ENCODE measurements at places on chromosomes 3 and 15. TPM values are rescaled to one million over a fixed set of nuclear protein-coding genes. Genes with fewer than 3 reads are reported as not detected.

DNA sequence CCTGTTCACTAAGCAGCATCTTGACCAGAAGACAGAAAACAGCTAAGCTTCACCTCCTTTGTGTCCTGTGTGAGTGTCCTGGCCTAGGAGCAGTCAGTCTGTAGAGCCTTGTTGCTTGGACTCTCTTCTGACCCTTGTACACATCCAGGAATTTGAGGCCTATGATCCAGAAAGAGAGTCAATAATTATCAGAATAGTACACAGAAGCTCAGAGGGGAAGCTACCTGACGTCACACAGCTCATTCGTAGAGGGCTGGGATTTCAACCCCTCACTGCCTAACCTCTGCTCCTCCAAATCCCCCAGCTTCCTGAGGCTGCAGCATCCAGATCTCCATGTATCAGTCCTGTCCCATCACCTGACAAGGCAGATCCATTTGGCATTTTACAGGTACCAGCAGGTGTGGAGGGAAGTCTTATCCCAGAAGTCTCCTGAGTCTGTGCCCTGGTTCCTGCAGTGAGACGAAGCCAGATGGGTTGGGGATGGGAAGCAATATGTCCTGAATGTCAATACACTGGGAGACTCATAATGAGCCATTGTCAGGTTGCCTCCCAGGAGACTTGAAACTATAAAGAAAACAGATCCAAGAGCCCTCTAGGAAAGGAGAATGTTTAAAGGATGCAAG lies 203.1 kb downstream of the MINAR1 start:
- no peaks in the 10 kb centered on the region for H3K36me3 ChIP-seq
- no peaks in the 10 kb centered on the region for H3K4me1 ChIP-seq
- H3K4me3 ChIP-seq, result no peak overlapping the region
- peaks cover 2% of the 10 kb centered on the region for H3K27me3 ChIP-seq

CSPG4 gene
- 10.2 TPM for total RNA-seq

DNA sequence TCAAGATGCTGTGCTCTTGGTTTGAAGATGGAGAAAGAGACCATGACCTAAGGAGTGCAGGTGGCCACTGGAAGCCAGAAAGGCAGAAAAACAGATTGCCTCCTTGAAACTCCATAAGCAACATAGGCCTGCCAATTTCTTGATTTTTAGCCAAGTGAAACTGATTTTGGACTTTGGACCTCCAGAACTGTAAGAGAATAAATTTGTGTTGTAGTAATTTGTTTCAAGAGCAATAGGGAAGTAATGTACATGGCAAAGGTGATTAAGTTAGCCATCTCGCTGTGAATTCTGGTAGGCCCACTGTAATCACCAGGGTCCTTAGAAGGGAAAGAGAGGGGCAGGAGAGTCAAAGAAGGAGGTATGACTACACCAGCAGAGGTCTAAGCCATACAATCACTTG lies 238.8 kb downstream of the CNTN3 start:
- no peaks in the 10 kb centered on the region for H3K27me3 ChIP-seq
- H3K4me1 ChIP-seq, result no peaks in the 10 kb centered on the region
- H3K4me3 ChIP-seq, result no peak overlapping the region
- DNase-seq, result no peak

DNA sequence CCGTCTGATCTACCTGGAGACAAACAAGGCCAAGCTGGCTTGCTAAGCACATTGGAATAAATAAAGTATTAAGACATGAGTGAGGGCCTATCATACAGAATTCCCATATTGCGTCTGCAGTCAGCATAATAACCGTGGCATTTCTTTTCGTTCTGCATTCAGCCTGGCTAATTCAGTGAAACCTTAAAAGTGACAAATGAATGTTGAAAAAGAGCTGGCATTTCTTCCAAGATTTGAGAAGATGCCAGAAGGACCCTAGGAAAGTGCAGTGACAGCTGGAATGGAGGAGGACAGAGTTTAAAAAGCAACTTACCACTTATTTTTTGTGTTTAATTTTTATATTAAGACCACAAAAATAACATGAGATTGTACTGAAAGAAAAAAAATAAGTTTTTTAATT lies 67.1 kb downstream of the SUCLG2 start:
- no peak overlapping the region for H3K4me3 ChIP-seq
- H3K27me3 ChIP-seq, result no peaks in the 10 kb centered on the region
- DNase-seq, result no peak
- H3K36me3 ChIP-seq, result no peaks in the 10 kb centered on the region
- peaks cover 3% of the 10 kb centered on the region for H3K4me1 ChIP-seq

HDC gene
- not detected for total RNA-seq

- no peak for DNase-seq
- H3K27ac ChIP-seq, result no peak overlapping the region
- peaks cover 5% of the 10 kb centered on the region for H3K4me1 ChIP-seq
- H3K4me3 ChIP-seq, result no peak overlapping the region
- no peaks in the 10 kb centered on the region for H3K27me3 ChIP-seq
- H3K36me3 ChIP-seq, result no peaks in the 10 kb centered on the region
Observed at GRCh38 chr3:156691920-156692319, 17.5 kb downstream of the TIPARP start.

DNA sequence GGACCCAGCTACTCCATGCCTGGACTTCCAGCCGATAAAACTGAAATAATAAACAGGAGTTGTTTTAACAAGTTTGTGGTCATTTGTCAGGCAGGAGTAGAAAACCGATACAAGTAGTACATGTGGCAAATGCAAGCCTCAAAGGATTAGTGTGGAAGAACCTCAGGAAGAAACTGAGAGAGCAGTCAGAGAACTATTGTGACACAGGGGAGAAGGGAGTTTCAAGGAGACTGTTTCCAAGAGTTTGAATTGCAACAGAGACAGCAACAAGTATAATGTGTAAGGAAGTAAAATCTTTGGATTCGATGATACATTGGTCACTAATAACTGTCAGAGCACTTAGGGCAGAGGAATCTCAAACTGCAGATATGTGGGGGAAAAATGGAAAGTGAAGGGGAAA lies 450.6 kb upstream of the ARHGEF26 start:
- no peak overlapping the region for H3K4me3 ChIP-seq
- no peaks in the 10 kb centered on the region for H3K27me3 ChIP-seq
- no peaks in the 10 kb centered on the region for H3K36me3 ChIP-seq
- no peaks in the 10 kb centered on the region for H3K4me1 ChIP-seq
- no peak overlapping the region for H3K27ac ChIP-seq

GRCh38 chr15:29046281-29046810 lies 160.6 kb downstream of the APBA2 start:
- H3K27ac ChIP-seq, result no peak overlapping the region
- no peaks in the 10 kb centered on the region for H3K36me3 ChIP-seq
- H3K4me3 ChIP-seq, result no peak overlapping the region
- H3K4me1 ChIP-seq, result no peaks in the 10 kb centered on the region

DNA sequence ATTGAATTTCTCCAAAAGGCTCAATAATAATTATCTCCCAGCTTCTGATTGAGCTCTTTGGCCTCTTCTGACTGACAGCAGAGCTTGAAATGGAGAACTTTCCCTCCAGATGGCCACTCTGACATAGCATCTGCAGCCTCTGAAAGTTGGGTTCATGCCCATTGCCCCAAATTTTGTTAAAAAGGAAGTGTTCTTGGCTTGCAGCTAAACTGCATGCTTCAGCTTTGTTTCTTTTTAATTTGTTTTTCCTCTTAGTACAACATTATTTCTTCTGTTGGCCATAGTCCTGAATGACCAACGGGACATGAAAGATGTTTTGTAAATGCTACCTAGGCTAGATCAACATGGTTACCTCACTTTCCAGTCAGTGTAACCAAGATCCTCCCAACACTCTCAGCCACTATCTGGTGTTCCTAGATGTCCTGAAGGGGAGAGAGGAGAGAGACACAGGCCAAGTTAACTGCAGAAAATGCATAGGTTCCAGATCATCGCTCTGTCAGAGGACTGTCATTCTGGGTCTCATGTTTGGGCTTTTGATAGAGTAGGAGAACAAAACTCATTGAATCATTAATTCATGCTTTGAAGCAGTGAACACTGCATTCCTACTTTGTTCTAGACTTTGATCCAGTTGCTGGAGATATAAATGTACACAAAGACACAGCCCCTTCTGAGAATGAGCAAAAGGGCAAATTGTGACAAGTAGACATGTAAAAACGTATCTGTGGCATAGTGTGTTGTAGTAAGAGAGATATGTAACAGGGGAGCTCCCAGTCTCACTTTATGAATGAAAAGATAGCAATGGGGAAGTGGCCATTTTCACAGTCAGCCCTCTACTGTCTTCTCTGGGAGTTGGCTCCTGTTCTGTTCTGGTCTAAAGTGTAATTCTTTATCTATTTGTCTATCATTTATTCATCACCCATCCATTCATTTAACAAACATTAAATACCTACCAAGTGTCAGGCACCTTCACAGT lies 156.2 kb downstream of the ZNF621 start:
- no peak overlapping the region for H3K4me3 ChIP-seq
- H3K36me3 ChIP-seq, result no peaks in the 10 kb centered on the region
- no peak for DNase-seq
- H3K27me3 ChIP-seq, result no peaks in the 10 kb centered on the region
- no peak overlapping the region for H3K27ac ChIP-seq

- no peaks in the 10 kb centered on the region for H3K36me3 ChIP-seq
- peak overlapping the region; percentile 93 for H3K4me3 ChIP-seq
- DNase-seq, result no peak
- H3K27me3 ChIP-seq, result no peaks in the 10 kb centered on the region
Observed at GRCh38 chr3:47782446-47783308, 984 bp upstream of the SMARCC1 start.

POTEB3 gene
- total RNA-seq, result not detected

DNA sequence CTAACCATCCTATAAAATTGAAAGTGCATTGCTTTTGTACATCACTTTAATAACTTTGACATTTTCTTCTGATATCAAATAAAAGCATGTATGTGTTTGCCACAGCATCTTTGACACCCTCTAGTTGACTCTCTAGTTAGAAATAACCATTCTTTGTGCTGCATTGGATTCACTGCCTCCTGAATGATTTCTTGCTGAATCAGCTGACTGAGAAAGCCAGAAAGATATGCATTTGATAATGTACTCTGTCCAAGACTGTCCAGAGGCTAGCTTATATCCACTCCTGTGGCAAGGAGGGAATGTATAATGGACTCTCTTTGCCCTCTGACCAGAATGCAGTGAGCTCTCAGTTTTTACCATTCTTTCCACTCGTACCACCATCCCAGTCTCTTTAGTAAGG lies 6.2 kb downstream of the RAB11A start:
- no peaks in the 10 kb centered on the region for H3K27me3 ChIP-seq
- H3K4me3 ChIP-seq, result no peak overlapping the region
- H3K27ac ChIP-seq, result no peak overlapping the region
- no peaks in the 10 kb centered on the region for H3K36me3 ChIP-seq
- H3K4me1 ChIP-seq, result peaks cover 49% of the 10 kb centered on the region

GRCh38 chr3:127211118-127212060 lies 18.5 kb downstream of the PRR23E start:
- no peak overlapping the region for H3K4me3 ChIP-seq
- H3K36me3 ChIP-seq, result no peaks in the 10 kb centered on the region
- H3K4me1 ChIP-seq, result peaks cover 3% of the 10 kb centered on the region
- H3K27me3 ChIP-seq, result peaks cover 55% of the 10 kb centered on the region
- no peak overlapping the region for H3K27ac ChIP-seq

ISLR gene
- total RNA-seq, result 16.3 TPM

CADM2 gene
- 2.4 TPM for total RNA-seq
